Caki2 (cell line): ENCODE measurements at places on chromosomes 11 and 22. TPM values are rescaled to one million over a fixed set of nuclear protein-coding genes. Genes with fewer than 3 reads are reported as not detected.

- no peak for DNase-seq
Observed at GRCh38 chr11:76589964-76590950, 80.3 kb downstream of the LRRC32 start.

DNA sequence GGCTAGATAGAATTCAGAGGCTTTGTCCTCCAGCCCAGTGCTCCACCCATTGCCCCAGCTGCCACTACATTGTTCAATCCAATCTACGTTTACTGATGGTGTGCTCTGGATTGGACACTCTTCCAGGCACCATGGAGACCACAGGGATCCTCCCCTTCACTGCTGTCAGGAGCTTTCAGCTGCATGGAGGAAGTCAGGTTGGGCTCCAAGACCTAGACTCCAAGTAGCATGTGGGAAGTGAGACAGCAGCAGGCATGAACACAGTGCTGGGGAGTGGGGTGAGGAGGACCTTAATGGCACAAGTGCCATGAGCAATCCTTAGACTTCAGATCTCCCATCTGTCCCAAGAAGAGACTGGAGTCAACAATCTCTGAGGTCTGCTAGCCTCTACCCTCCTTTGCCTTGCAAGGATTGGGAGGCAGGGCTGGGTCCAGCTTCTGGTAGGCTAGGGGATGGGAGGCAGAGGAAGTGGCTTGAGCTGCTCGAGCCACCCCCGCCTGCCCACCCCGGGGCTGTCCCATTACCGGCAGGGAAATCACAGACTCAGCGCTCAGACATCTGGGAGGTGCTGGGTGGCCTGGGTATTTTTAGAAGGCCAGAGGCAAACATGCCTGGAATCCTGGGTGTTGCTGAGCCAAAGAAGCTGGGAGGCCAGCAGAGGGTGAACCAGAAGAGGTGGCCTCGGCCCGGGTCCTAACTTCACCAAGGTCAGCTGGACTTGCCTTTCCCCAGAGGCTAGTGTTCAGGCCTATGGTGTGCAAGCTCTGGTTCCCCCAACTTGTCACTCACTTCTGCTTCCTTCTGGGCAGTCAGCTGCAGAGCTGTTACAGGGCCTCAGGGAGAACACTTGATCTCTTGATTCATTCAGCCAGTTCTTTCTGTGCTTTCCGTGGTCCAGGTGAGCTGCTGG lies 15.2 kb upstream of the FCHSD2 start:
- DNase-seq = no peak

- DNase-seq = peak; percentile 86
Observed at GRCh38 chr11:16981651-16982194, 32.5 kb downstream of the PLEKHA7 start.

GRCh38 chr11:72012897-72013721 lies 14.4 kb downstream of the IL18BP start:
- DNase-seq = no peak

- DNase-seq = no peak
Observed at GRCh38 chr22:49226096-49226495, 601.6 kb downstream of the BRD1 start.

- no peak for DNase-seq
Observed at GRCh38 chr11:864898-865297, 22.2 kb downstream of the TSPAN4 start.

DNA sequence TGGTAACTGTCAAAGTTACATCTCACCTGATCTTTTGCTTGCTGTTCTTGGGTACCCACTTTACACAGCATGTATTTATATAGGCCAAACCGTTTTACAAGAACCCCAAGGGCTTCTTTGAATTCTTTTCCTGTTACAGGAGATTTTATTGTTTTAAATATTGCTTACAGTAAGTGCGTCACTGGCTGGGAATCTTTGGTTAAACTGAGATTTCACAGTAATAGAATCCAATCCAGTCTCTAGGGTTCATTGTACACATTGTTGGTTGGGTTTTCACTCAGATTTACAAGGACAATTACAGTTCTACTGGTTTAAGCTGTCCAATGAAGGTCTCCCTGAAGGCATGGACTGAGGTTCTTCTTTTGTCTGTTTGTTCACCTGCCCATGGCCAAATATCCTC lies 171.7 kb downstream of the INSC start:
- DNase-seq = no peak

DNA sequence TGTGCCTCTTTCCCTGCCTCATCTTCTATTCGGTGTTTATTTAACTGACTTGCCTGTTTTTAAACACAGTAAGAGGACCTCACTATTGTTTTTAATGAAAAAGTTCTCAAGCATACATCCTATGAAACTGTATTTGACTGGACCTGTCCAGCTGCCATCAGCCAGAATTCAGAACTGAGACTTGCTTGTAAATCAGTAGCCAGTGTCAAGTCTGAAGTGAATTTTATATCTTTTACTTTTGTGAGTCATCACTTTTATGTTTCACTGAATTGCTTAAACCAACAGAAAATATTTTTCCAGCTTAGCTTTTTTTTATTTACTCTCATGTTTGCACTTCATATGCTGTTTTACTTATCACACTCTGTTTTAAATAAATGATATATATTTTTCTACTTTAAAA lies 88.3 kb downstream of the LUZP2 start:
- DNase-seq = peak; percentile 26

DNA sequence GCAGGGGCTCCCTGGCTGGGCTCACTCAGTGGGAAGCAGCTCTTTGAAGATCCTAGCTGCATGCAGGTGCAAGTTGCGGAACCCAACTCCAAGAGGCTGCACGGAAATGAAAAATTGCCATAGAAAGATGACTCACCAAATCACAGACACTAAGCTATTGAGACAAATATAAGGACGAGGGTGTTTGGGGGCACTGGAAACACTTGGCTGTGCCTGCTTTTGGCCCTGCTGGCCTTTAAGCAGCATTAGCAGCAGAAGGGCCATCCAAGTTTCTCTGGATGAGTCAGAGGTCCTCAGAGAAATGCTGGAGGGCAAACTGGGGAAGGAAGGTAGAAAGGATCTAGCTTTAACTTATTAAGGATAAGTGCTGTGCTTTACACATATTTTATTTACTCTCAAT lies 282.3 kb downstream of the KIRREL3 start:
- peak; percentile 16 for DNase-seq

- no peak for DNase-seq
Observed at GRCh38 chr22:31579835-31580242, 82.2 kb downstream of the PISD start.

GRCh38 chr11:35709376-35709775 lies 46.8 kb downstream of the TRIM44 start:
- DNase-seq = no peak

DNA sequence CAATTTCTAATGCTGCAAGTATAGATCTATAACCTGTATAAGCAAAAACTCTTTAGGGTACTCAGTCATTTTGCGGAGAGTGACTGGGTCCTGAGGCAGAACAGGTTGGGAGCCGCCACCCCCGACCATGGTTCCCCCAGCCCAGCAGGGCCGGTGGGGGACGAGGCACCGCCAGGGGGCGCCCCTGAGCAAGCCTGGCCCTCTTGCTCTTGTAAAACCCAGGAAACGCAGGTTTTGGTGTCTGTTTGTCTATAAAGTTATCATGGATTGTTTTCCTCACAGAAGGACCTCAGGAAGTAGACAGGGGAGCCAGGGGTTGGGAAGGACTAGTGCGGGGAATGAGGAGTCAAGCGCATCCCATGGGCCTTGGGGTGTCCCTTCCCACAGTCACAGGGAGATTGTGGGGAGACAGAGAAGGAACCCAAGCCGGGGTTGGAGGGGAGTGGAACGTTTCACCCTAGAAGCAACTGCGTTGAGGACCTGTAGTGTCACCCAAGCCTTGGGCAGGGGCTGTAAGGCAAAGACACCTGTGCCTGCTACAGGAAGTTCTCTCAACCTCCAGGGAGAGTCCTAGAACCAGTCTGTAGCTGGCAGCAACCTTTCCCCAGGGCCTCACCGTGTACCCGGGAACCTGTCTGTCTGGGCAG lies 26.4 kb downstream of the KCTD17 start:
- peak; percentile 26 for DNase-seq

GRCh38 chr11:123505546-123506299 lies 75.7 kb downstream of the GRAMD1B start:
- peak; percentile 54 for DNase-seq

- DNase-seq = peak; percentile 57
Observed at GRCh38 chr11:86800076-86800959, at the start of gene PRSS23. TSS of gene PRSS23 (plus strand) at chr11:86800542. CDS start at chr11:86807644, 7,102 bp downstream.

DNA sequence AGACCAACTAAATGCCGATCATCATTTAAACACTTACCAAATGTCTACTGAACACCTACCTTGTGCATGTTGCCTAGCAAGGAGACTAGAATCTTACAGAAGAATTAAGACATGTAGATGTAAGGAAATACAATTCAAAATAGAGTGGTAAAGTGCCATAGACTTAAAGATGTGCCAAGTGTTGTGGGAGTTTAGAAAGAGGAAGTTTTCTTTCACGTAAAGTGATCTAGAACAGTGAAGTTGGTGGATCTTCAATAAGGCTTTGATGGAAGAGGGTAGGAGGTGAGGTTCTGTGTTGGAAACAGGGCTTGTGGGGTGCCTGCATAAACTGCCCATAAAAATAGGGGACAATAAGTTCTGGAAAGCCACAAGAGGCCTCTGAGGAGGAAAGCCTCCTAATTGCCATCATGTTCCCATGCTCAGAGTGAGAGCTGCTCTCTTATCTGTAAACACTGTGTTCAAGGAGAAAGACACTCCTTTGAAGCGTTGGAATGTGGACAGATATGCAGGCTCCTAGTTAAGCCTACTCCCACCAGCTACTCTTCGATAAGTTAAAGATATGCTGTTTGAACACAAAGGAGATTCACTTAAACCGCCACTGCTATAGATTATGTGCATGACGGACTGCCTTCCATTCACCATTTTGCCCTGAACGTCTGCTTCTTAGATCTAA lies 66.7 kb downstream of the HSD17B12 start:
- no peak for DNase-seq

Gene SLC37A4
- total RNA-seq = 18.5 and 28.3 TPM in 2 replicates

Gene SMIM35
- total RNA-seq = not detected in 2 replicates

Gene TEAD1
- total RNA-seq = 16.5 and 26.0 TPM in 2 replicates

Gene APOA1
- total RNA-seq = not detected in 2 replicates
